Psoas muscle (tissue), 8 donors: ENCODE measurements at places on chromosomes 7 and 10. TPM values are rescaled to one million over a fixed set of nuclear protein-coding genes. Genes with fewer than 3 reads are reported as not detected.

The TMEM196 gene
- not detected for polyA plus RNA-seq

The FBXL13 gene
- polyA plus RNA-seq = 0.14 TPM

The ANKRD30A gene
- polyA plus RNA-seq = not detected

The SORCS1 gene
- 0.06 TPM for polyA plus RNA-seq

- no peak for DNase-seq
Observed at GRCh38 chr10:130914367-130914766, 397.2 kb downstream of the TCERG1L start.

GRCh38 chr10:64376167-64376566, 855.0 kb downstream of the REEP3 start:
- DNase-seq = no peak

GRCh38 chr7:50564640-50565558, at the start of gene DDC:
Gene DDC, minus strand, starts transcription at chr7:50565405. Its CDS starts 21,320 bp downstream, at chr7:50544085.
- no peak for DNase-seq
